Thoracic aorta (tissue), 2 donors: ENCODE measurements at places on chromosomes 6 and 20.

DNA sequence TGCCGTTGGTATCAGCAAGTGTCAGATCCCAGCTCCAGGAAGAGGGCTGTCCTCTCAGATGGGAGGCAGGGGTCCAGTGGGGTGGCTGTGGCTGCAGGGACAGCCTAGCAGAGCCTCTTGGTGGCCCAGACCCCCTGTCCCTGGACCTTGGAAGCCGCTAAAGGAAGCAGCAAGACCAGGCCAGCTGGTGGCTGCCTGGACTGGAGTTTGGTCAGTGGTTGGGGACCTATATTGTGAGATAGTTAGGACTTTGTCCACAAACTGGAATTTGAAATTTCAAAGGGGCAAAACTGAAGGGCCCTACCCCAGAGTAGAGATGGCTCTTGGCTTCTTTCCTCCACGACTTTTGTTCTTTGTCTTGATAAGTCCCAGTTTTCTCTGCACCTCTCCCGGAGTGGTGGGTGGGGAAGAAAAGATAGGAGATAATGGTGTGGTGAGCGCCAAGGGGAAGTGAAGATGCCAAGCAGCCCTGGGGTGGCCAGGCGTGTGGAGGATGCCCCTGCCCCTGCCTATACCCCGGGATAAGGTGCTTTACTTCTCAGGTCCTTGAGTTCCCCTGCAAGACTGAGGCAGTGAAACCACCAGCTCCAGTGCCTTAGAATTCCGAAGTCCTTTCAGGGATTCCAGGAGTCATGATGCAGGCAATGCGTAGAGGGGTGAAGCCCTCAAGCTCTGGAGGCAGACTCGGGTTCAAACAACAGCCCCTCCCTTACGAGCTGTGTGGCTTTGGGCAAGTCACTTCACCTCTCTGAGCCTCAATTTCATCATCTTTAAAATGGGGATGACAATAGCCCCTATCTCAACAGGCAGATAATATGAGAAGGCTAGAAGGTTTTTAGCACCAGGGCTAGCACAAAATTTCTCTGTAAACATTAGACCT lies 40.2 kb downstream of the HNF4A start:
- no peak overlapping the region for H3K27ac ChIP-seq

DNA sequence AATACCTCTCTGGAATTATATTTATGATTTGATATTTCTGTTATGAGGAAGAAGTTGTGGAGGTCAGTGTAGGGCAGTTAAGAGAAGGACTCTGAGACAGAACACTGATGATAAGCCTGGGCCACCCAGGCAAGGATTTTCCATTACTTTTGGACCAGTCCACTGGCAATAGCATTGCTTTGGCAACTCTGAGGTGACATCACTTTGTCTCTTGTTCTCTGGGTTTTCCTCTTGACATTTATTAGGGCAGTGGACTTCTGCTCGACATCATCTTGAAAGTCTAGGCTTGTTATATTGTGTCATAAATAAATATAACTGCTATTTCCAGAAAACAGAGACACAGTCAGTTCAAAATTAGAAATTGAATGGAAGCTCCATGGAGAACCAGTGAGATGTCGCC lies 268.0 kb downstream of the SMOC2 start:
- H3K27me3 ChIP-seq: no peaks in the 10 kb centered on the region
- H3K27ac ChIP-seq: no peak overlapping the region
- no peaks in the 10 kb centered on the region for H3K36me3 ChIP-seq
- no peak for DNase-seq
- peaks cover 3% of the 10 kb centered on the region for H3K4me1 ChIP-seq

DNA sequence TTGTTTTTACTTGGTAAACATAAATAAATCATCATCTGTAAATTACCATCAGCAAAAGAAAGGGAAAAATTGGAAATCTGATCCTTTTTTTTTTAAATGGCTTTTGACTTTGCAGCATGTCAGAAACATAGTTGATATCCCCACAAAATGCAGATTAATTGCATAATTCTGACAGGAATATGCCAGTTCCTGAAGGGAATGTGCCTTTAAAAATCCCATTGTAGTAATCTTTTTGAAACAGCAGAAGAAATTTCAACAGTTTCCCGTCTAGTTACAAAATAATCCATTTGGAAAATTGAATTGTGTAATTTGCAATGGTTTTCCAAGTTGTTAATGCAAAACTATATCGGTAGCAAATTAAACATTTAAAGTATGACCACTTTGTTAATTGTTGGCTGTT lies 95.2 kb downstream of the DOK5 start:
- no peaks in the 10 kb centered on the region for H3K4me1 ChIP-seq
- no peak overlapping the region for H3K27ac ChIP-seq
- H3K27me3 ChIP-seq: no peaks in the 10 kb centered on the region
- DNase-seq: no peak
- H3K4me3 ChIP-seq: no peak overlapping the region

DNA sequence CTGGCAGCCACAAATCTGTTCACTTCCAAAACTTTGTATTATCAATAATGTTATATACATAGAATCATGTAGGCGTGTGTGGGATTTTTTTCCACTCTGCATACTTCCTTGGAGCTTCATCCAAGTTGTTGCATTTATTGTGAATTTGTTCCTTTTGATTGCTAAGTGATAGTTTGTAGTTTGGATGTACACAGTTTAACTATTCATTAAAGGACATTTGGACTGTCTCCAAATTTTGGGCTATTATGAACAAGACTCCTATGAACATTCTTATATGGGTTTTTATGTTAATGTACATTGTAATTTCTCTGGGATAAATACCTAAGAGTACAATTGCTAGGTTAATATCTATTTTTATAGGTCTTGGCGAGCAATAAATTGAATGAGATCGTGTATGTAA lies 36.2 kb upstream of the GCNT2 start:
- DNase-seq: no peak
- H3K27me3 ChIP-seq: no peaks in the 10 kb centered on the region
- no peak overlapping the region for H3K27ac ChIP-seq
- H3K36me3 ChIP-seq: no peaks in the 10 kb centered on the region

- H3K4me3 ChIP-seq: no peak overlapping the region
- H3K27ac ChIP-seq: peak overlapping the region; percentile 50
- no peaks in the 10 kb centered on the region for H3K27me3 ChIP-seq
- DNase-seq: no peak
- peaks cover 61% of the 10 kb centered on the region for H3K4me1 ChIP-seq
Measured at GRCh38 chr6:133764008-133764753, 124.7 kb upstream of the TCF21 start.

DNA sequence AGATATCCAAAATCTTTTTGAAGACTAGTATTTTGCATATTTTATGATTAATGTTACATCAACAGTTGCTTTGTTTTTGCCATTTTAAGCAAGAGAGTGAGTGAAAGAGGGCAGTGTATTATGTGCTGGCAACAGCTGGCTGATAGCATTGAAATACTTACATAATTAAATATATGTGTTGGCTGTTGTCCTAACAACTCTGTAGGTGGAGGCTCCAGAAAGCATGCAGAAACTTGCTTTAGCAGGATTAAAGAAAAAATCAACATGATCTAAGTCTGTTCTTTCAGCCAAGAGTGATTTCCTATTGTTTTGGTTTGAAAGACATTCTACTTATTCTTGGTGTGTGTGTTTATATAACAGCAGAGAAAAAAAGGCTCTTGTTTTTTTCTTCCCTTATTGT lies 127.5 kb downstream of the CDKAL1 start:
- no peak overlapping the region for H3K4me3 ChIP-seq
- no peaks in the 10 kb centered on the region for H3K4me1 ChIP-seq
- H3K27me3 ChIP-seq: no peaks in the 10 kb centered on the region
- DNase-seq: no peak
- H3K36me3 ChIP-seq: no peaks in the 10 kb centered on the region

GRCh38 chr20:41047975-41048305 lies 19.3 kb downstream of the TOP1 start:
- no peaks in the 10 kb centered on the region for H3K27me3 ChIP-seq
- H3K4me1 ChIP-seq: peaks cover 79% of the 10 kb centered on the region
- H3K27ac ChIP-seq: peak overlapping the region; percentile 25
- no peak for DNase-seq
- no peaks in the 10 kb centered on the region for H3K36me3 ChIP-seq

DNA sequence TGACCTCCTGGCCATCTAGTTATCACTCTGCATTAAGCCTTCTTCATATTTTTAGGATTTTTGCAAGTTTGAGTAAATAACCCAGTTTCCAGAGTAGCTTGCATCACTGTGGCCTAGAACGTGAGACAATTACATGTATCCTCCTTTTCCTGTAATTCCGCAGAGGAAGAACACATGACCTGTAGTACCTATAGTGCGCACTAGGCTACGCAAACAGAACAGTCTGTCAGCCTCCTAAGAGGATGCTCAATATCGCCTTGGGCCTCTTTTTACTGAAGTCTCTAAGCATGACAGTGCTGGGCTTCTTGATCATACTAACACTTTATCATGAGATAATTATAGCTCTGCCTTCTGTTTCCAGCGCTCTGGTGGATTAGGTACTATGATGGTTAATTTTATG lies 20.2 kb upstream of the NR2E1 start:
- no peak overlapping the region for H3K27ac ChIP-seq
- H3K4me3 ChIP-seq: no peak overlapping the region
- DNase-seq: no peak
- H3K36me3 ChIP-seq: no peaks in the 10 kb centered on the region
- no peaks in the 10 kb centered on the region for H3K4me1 ChIP-seq

- H3K27ac ChIP-seq: no peak overlapping the region
- H3K27me3 ChIP-seq: no peaks in the 10 kb centered on the region
- no peak for DNase-seq
- peaks cover 27% of the 10 kb centered on the region for H3K4me1 ChIP-seq
Measured at GRCh38 chr6:30840935-30841643, 43.2 kb upstream of the DDR1 start.

DNA sequence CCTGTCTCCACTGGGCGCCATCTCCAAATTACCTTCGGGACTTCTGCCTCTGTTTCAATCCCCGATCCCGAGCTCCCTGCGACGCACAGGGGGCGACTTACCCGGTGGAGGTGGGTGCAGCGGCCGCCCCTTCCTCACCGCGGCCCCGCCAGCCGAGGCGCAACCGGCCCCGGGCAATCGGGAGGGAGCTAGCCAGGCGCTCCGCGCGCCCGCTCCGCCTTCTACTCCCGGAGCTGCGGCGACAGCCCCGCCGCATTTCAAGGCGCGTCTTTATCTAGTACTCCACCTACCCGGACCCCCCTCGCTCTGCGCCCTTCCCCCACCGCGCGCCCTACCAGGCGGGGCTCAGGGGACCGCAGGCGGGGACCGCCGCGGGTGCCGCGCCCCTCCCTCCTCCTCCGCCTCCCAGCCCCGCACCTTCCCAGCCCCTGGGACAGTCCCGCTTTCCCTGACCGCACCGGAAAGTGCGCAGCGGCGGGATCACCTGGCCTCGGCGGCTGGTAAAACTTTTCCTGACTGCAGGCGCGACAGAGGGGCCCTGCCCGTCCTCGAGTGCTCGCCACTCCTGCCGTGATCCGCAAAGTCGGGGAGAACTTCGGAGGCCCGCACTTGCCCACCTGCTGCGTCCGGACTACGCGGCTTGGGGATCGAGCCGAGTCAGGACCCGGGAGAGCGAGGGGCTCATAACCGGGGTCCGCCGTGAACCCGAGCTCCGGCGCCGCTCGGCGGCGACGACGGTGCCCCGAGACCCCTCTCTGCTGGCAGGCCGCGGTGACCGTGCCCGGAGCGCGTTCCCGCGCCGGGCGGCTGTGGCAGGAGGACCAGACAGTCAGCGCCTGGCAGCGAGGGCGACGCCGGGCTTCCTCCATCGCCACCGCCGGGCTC lies 8.0 kb upstream of the NKX2-2 start:
- DNase-seq: no peak
- peaks cover 8% of the 10 kb centered on the region for H3K4me1 ChIP-seq
- H3K36me3 ChIP-seq: no peaks in the 10 kb centered on the region
- H3K27ac ChIP-seq: no peak overlapping the region
- H3K27me3 ChIP-seq: peaks cover 4% of the 10 kb centered on the region

DNA sequence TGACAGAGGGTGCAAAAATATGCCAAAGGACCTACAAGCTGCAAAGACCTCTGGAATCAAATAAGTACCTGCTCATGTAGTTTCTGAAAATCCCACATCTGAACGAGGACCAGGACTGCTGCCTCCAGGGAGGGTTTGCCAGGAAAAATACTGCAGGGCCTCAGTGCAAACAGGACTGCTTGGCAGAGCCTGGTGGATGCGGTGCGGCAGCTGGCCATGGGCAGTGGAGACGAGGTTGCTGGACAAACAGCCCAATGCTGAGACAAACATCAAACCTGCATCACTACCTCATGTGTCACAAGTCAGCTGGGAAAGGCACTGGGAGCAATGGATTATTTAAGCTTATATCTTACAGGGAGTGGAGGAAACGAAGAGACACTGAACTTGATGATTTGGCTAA lies 238.8 kb downstream of the PAX1 start:
- no peak overlapping the region for H3K4me3 ChIP-seq
- no peak for DNase-seq
- no peaks in the 10 kb centered on the region for H3K36me3 ChIP-seq
- H3K27me3 ChIP-seq: no peaks in the 10 kb centered on the region

GRCh38 chr6:293193-294174 lies 1.2 kb downstream of the DUSP22 start:
- H3K4me1 ChIP-seq: peaks cover 15% of the 10 kb centered on the region
- no peaks in the 10 kb centered on the region for H3K27me3 ChIP-seq
- no peaks in the 10 kb centered on the region for H3K36me3 ChIP-seq
- H3K4me3 ChIP-seq: peak overlapping the region; percentile 84
- no peak for DNase-seq
- peak overlapping the region; percentile 97 for H3K27ac ChIP-seq

DNA sequence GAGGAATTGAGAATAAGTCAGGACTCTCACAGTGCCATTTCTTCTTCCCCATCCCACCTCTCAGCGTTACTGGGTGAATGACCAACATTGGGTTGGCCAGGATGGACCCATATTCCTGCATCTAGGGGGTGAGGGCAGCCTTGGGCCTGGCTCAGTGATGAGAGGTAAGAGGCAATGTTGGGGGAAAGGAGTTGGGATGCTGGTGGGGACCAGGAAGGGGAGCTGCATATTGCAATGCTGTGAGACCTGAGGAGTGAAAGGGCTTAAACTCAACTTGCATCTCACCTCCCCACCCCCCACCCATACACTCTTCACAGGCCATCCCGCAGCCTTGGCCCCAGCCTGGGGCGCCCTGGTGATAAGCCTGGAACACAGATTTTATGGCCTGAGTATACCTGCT lies 1.3 kb downstream of the PRSS16 start:
- no peaks in the 10 kb centered on the region for H3K4me1 ChIP-seq
- H3K4me3 ChIP-seq: no peak overlapping the region
- H3K36me3 ChIP-seq: no peaks in the 10 kb centered on the region
- H3K27me3 ChIP-seq: no peaks in the 10 kb centered on the region
- no peak for DNase-seq
- H3K27ac ChIP-seq: no peak overlapping the region

GRCh38 chr6:129936329-129937165 lies 75.4 kb upstream of the TMEM244 start:
- H3K4me3 ChIP-seq: peak overlapping the region; percentile 36
- H3K27ac ChIP-seq: no peak overlapping the region
- no peaks in the 10 kb centered on the region for H3K4me1 ChIP-seq
- no peaks in the 10 kb centered on the region for H3K36me3 ChIP-seq
- H3K27me3 ChIP-seq: no peaks in the 10 kb centered on the region

- H3K4me1 ChIP-seq: no peaks in the 10 kb centered on the region
- H3K27me3 ChIP-seq: no peaks in the 10 kb centered on the region
- H3K36me3 ChIP-seq: no peaks in the 10 kb centered on the region
Measured at GRCh38 chr6:157570104-157570503, 189.1 kb downstream of the ZDHHC14 start.
